ENCODE measurements at places on chromosomes 6 and 20. TPM values are rescaled to one million over a fixed set of nuclear protein-coding genes. Genes with fewer than 3 reads are reported as not detected.

SLC32A1 gene
- not detected for total RNA-seq

SLC22A2 gene
- total RNA-seq = not detected

MMP24OS gene
- total RNA-seq = 58.0 TPM

COL9A1 gene
- total RNA-seq = not detected

OTOR gene
- total RNA-seq = not detected

GNMT gene
- total RNA-seq = 0.27 TPM

KIF25 gene
- total RNA-seq = not detected

WTAP gene
- total RNA-seq = 71.1 TPM

FAM83C gene
- total RNA-seq = 0.08 TPM

CRIP3 gene
- not detected for total RNA-seq

CD109 gene
- 25.3 TPM for total RNA-seq

SPATS1 gene
- not detected for total RNA-seq

SLC22A7 gene
- not detected for total RNA-seq

DPPA5 gene
- not detected for total RNA-seq

FRMD1 gene
- total RNA-seq = not detected

DNMT3B gene
- 5.1 TPM for total RNA-seq

C6orf141 gene
- total RNA-seq = 13.5 TPM

MYLK4 gene
- 0.15 TPM for total RNA-seq

SNAP25 gene
- total RNA-seq = 20.3 TPM

ANGPT4 gene
- total RNA-seq = not detected

DLL1 gene
- total RNA-seq = 0.21 TPM

OR2H1 gene
- not detected for total RNA-seq

TMEM239 gene
- total RNA-seq = not detected

BFSP1 gene
- 4.7 TPM for total RNA-seq

PRL gene
- not detected for total RNA-seq

UST gene
- total RNA-seq = 5.0 TPM

WFDC12 gene
- not detected for total RNA-seq

F13A1 gene
- total RNA-seq = not detected

RIMS4 gene
- total RNA-seq = 1.3 TPM

MAFB gene
- total RNA-seq = 0.07 TPM

TTK gene
- 18.9 TPM for total RNA-seq

EEF1A2 gene
- 154 TPM for total RNA-seq

Measured in A549 treated with ZK216348 at 1 μM for 4 hours (cell line).